ENCODE measurements at places on chromosomes 7 and 10.

GRCh38 chr10:91201213-91201996, 19.1 kb upstream of the PCGF5 start:
- DNase-seq: no peak

GRCh38 chr10:89360157-89360556, 17.7 kb upstream of the IFIT1B start:
- no peak for DNase-seq

GRCh38 chr10:116195039-116195438, 78.0 kb downstream of the GFRA1 start:
- no peak for DNase-seq

GRCh38 chr7:103009466-103010185, 65.0 kb downstream of the FBXL13 start:
- DNase-seq: no peak

GRCh38 chr7:36260481-36260880, 107.4 kb downstream of the EEPD1 start:
- no peak for DNase-seq

DNA sequence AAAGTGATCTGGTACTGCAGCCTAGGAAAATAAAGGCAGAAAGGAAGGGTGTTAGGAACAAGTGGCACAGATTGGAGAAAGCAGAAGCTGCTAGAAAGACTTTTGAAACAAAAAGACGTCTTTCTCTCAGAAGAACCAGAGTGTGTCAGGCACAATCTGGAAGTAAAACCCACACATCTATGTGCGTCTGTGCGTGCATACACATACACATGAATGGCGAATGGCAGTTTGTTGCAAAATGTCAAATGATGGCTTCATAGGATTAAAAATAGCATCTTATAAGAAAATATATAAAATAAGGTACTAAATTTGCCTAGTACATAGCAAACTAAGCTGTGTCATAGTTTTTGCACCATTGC, 246.3 kb downstream of the CDK14 start:
- DNase-seq: no peak

DNA sequence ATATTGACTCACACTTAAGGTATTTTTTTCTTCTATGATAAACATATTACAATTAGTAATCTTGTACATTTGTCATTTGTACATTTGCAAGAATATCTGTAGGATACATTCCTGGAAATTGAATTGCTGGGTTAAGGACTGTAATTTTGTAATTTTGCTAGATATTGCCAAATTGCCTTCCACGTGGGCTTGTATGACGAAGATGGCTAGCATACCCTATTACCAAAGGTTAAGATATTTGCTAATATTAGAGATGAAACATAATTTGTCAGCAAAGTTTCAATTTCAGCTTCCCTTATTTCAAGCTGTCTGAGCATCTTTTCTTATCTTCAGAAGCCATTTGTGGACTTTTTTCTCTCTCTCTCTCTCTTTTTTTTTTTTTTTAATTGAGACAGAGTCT, 1.0 kb upstream of the LYZL2 start:
- no peak for DNase-seq

DNA sequence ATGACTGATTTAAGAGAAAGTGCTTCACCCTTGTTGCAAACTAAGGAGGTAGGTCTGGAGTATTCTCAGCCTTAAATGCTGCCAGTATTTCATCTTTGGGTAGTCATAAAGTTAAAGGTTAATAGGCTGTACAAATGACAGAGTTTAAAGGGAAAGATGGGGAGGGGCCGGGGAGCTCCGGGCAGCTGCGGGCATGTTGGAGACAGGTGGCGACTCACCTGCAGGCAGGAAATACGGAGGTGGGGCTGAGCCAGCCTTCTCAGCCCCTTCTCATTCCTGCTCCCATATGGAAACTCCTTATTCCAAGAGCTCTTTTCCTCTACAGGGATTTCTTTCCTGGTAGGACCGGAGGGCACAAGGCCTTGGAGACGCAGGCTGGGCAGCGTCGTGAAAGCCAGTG, 31.8 kb upstream of the HMX3 start:
- no peak for DNase-seq

DNA sequence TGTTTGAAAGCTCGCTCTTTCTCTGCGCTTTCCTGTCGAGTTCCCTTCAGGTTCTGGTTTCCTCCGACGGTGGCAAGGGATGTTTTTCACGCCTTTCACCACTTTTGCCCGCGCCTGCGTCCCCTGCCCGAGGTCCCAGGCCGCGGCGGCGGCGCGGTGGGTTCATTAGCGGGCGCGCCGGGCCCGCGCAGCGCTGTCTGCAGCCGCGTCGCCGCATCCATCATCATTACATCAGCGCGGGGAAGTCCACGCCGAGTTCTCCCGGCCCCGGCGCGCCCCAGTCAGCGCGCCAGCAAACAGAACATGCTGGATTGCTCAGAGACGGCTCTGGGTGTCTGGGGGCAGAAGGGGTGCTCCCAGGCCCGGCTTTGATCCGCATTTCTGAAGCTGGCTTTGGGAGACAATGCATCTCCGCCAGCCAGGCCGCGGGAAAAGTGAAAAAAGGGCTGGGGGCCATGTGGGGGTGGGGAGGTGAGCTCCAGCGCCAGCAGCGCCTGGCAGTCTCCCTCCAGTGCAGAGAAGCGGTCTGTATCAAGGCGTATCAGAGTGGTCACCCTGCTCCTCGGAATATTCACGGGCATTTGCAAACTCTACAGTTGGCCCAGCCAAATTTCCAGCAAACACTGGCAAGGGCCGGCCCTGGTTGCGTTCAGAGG, 8.9 kb downstream of the GLI3 start:
- no peak for DNase-seq

DNA sequence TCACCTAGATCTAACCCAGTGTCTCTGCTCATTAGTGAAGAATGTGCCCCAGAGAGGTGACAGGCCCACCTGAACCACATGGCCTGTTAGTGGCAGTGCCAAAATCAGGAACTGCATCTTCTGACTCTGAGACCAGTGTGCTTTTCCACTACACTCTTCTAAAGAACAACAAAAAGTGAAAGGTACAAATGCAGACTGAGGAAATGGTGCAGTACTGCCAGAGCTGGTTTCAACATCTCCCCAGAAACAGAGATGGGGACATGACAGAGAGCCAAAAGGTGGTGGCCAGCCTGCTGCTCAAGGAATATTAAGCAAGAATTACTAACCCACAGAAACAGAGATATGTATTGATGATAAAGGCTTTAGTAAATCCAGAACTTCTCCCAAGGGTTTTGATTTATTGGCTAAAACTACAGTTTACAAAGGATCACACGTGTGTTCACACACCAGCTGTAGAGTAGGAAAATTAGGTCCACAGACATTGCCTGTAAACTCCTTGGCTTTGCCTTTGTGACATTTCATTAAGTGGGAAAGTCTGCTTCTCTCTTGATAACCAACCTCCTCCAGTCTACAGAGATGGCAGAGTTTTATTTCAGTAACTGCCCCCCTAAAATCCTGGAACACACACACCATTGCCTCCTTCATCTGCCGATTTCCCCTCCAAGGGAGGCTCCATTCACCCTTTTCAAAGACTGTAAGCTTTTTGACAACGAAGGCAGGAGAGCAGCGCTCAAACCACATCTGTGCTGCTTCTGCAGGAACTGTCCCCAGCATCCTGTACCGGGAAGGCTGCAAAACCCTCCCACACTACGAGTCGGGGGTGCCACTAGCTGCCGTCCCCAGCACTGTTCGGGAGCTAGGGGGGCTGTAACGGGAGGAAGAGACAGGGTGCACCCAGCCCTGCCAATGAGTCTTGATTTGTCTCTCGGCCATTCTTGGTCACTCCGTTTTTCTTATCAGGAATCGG, 29.8 kb downstream of the GSDME start:
- peak; percentile 62 for DNase-seq

DNA sequence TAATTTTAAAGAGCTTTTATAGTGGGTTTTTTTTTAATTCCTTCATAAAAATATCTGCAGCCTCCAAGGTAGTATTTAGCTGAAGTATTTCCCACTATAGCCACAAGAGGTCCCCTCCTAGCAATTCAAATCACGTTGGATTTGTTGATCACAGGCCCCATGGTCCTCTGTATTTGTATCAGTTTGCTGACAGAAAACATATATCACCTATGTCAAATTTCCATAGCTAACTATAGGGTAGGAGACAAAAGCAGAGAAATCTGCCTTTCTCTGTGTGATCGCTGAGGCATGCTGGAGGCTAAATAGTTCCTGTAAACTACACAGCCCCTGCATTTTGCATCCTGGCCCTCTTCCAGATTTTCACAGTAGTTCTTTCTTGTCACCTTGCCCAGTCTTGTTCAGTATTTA, 1.7 kb upstream of the CTNNA3 start:
- DNase-seq: no peak

GRCh38 chr7:132412435-132412834, 163.8 kb downstream of the PLXNA4 start:
- no peak for DNase-seq

DNA sequence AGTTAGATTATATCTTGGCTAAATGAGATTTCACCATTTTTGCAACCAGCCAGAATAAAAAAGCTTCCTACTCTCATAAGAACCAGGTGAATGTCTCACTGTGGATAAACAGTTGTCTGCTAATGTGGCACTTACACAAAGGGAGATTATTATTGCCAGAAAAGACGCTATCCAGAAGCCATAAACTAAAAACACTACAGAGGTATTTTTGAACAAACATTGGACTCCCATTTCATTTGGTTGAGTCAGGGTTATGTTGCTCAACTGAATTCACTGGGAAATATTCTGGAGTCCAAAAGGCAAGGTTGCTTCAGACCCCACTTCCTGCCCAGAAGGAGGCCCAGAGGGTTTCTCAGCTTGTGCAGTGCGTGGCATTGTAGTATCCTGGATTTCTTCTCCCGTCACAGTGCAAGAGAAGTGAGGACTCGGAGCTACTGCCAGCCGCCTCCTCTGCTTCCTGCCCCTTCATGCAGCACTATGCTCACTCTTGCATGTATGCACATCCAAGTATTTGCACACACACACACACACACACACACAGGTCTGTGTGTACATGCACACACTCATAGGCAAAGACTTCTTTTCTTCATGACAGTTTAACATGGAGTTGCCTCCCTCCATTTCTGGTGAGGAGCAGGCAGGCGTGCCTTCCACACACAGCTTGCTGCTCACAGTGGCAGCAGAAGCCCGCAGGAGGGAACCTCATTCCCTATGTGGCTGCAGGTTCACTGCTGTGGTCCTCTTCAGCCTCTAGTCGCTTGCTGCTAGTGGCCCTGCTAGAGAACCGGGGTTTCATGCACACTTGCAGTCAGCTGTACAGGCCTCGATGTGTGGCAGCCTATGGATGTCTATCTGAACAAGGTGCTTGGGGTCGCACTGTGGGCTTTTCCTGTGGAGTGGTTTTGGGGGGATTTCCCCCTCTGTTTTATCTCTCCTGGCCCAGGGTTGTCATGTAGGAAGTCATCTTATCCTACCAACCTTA, 10.1 kb downstream of the DENND10 start:
- DNase-seq: no peak

GRCh38 chr10:61918140-61918539, 16.6 kb downstream of the ARID5B start:
- DNase-seq: no peak

- no peak for DNase-seq
Observed at GRCh38 chr7:117707080-117707479, 166.2 kb downstream of the CTTNBP2 start.

- no peak for DNase-seq
Observed at GRCh38 chr10:80144696-80145131, 12.2 kb downstream of the PLAC9 start.

- DNase-seq: no peak
Observed at GRCh38 chr10:77006836-77007511, 630.6 kb downstream of the KCNMA1 start.

DNA sequence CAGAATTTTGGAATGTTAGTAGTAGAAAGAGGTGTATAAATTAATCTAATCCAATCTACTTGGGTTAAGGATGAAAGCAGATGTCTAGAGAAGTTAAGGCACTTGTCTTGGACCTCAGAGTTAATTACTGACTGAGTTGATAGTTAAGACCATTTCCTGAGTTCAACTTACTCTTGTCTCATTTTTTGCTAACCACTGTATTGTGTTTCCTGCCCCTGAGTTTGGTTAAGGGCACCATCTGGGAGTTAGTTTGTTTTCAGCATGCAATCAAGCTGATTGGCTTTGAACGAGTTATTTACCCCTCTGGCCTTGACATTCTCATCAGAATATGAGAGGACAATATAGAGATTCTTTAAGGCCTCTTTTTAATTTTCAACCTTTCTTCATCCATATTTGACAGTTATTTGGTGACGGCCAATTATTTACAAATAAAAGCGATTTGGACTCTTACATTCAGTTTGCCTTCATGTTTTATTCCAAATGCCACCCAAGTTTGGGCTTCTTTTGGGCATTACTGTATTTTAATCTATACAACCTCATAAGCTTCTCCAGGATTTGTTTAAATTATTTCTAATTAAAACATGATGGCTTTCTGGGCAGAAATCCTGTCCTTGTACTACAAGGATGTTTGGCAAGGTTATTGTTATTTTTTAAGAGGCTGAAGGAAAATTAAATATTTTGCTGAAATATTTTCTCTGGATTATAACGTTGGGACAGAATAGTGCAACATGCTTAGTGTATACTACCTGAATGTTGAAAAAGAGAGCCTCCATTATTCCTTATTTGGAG, 225.0 kb downstream of the CACNB2 start:
- DNase-seq: no peak

DNA sequence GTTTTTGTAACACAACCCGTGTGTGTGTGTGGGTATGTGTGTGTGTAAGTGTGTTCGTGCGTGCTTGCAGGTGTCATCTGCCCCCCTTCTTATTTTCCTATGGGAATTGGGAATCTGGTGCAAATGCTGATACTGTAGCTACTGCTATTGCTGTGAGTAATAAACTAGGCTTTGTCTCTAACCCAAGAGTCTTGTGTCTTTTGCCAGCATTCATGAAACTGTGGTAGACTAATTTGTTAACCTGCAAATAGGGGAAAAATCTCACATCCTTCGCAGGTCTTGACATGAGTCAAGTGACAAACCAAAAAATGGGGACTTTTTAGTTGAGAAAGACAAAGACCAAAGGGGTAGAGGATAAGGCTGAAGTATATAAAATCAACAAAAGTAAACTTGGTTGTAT, 57.9 kb upstream of the FAM133B start:
- DNase-seq: no peak

- DNase-seq: no peak
Observed at GRCh38 chr10:77578583-77579227, 58.9 kb downstream of the KCNMA1 start.

GRCh38 chr10:117408436-117409384, 33.5 kb upstream of the PDZD8 start:
- DNase-seq: no peak

- no peak for DNase-seq
Observed at GRCh38 chr7:138480527-138480926, 20.5 kb downstream of the TRIM24 start.

- no peak for DNase-seq
Observed at GRCh38 chr10:106312087-106312486, 852.4 kb downstream of the SORCS1 start.

DNA sequence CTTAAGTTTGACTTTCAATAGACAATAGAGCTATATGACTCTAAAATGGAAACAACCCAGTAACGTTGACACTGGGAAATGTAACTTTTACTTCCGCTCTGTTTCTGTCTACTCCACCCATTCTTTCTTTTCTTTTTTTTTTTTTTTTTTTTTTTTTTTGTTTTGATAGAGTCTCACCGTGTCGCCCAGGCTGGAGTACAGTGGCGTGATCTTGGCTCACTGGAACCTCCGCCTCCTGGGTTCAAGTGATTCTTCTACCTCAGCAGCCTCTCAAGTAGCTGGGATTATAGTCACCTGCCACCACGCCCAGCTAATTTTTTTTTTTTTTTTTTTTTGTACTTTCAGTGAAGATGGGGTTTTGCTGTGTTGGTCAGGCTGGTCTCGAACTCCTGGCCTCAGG, 13.9 kb downstream of the PRSS2 start:
- DNase-seq: no peak
